Activated gamma-delta T cell (primary cell): ENCODE measurements at places on chromosomes 2 and 18.

- DNase-seq: no peak
These were observed 25.1 kb downstream of the MFF start for GRCh38 chr2:227349989-227350612.

DNA sequence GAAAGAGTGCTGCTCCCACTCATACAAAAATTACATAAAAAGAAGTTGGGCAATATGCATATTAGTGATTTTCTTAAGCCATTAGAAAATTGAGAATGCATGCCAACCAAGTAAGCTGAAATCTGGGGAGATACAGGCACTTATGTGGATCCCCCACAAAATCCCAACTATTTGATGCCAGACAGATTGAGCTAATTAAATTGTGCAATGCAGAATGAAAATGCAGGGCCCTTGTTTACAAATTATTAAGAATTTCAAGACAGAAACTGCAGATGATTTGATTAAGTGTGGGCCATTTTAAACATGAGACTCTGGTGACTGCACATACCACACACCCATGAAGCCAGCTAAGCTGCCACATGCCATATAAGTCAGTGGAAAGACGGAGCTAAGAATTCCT, 554.5 kb downstream of the CBLN2 start:
- DNase-seq: no peak

DNA sequence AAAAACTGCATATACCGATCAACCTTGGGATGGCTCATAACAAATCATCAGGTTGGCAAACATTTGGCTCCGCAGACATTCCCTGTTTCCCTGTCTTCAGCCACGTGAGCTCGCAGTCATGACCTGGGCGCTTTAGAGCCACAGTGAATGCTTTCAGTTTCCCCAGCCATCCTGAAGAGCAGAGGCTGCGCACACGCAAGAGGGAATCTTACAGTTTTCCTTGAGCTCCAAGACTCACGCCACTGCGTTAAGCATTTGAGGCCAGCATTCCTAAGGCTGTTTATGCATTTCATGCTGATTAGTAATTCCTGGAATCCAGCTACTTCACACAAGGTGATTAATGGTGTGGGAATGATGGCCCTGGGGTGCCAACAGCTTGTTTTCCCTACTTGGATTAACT, 95.1 kb downstream of the MTCL1 start:
- DNase-seq: no peak

DNA sequence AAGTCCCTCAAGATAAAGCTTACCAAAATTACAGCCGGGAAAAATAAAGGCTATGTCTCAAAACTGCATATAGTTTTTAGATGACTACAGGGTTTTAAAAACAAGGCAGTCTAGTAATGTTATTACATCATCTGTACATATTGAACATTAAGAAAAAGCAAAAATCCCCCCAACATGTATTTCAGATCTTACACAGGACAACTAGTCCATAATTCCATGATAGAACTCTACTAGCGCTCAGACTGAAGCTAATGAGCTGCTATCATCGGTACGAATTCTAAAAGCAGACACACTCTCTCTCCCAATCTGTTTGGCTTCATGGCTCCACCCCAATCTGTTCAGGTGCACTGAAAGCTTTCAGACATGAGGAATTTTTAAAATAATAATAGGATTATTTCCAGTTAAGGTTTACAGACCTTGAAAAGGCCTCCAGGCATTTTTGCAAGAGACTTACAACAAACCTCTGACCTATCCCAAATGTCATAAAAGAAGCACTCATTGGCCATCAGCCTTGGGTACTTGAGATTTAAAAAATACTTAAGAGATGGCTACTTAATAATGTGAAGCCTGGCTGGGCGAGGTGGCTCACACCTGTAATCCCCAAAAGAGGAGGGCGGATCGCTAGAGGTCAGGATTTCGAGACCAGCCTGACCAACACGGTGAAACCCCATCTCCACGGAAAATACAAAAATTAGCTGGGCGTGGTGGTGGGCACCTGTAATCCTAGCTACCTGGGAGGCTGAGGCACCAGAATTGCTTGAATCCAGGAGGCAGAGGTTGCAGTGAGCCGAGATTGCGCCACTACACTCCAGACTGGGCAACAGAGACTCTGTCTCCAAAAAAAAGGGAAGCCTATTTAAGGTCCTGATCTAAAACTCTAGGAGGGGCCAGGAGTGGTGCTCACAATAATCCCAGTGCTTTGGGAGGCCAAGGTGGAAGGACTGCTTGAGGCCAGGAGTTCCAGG, 2.0 kb downstream of the NPC1 start:
- no peak for DNase-seq

- DNase-seq: no peak
These were observed 162.7 kb downstream of the PKP4 start for GRCh38 chr2:158619496-158619895.

DNA sequence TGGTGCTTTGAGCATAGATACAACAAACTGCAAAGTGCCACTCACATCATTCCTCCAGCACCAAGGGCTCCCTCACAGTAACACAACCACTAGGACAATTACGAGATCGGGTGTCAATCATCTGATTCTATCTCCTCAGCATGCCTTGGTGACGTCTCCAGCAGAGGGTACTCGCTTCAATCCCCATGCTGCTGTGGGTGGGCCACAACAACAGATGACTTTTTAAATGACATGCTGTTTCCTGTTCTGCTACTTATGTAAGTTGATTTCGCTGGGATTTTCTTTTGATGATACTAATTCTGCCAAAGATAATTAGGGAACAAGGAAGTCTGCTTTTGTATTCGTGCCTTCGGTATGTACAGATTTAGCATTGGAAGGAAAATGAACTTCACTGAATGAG, 1113.0 kb downstream of the BCL11A start:
- no peak for DNase-seq

DNA sequence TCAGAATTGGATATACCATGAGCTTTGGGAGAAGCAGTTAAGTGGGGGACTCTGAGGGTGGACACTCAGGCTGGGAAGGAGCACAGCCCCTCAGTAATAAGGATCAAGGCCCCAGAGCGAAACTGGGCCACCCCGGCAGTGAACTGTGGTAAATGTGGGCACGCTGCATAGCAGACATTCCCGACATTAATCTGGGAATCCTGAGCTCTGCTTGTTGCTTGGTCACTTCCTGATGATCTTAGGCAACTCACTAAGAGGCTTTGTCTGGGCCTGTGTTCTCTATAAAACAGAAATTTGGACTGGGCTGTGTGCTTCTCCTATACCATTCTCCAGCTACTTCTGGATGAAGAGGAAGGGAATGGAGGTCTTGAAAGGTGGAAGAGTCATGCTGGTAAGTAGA, 4.8 kb downstream of the TGFBRAP1 start:
- DNase-seq: no peak

- DNase-seq: no peak
These were observed 161.0 kb downstream of the IRS1 start for GRCh38 chr2:226638576-226638975.

GRCh38 chr2:58903427-58903826, 662.3 kb upstream of the FANCL start:
- no peak for DNase-seq

- no peak for DNase-seq
These were observed 34.9 kb upstream of the ATP8B1 start for GRCh38 chr18:57837917-57838548.

DNA sequence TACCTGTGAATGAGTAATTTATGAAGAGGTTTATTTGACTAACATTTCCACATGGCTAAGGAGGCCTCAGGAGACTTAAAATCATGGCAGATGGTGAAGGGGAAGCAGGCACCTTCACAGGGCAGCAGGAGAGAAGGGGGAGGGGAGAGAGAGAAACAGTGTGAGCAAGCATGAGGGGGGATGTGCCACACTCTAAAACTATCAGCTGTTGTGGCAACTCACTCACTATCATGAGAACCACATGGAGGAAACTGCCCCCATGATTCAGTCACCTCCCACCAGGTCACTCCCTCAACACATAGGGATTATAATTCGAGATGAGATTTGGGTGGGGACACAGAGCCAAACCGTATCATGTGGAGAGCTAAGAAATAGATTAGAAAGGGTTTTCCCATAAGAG, 309.0 kb downstream of the RDH14 start:
- DNase-seq: no peak

GRCh38 chr2:223092667-223093066, 40.7 kb downstream of the KCNE4 start:
- DNase-seq: no peak

GRCh38 chr2:121283670-121284462, 1.1 kb downstream of the TFCP2L1 start:
- DNase-seq: no peak

- no peak for DNase-seq
These were observed 75.6 kb downstream of the LDAH start for GRCh38 chr2:20747317-20747716.

- no peak for DNase-seq
These were observed 44.7 kb downstream of the ITSN2 start for GRCh38 chr2:24315669-24316068.

DNA sequence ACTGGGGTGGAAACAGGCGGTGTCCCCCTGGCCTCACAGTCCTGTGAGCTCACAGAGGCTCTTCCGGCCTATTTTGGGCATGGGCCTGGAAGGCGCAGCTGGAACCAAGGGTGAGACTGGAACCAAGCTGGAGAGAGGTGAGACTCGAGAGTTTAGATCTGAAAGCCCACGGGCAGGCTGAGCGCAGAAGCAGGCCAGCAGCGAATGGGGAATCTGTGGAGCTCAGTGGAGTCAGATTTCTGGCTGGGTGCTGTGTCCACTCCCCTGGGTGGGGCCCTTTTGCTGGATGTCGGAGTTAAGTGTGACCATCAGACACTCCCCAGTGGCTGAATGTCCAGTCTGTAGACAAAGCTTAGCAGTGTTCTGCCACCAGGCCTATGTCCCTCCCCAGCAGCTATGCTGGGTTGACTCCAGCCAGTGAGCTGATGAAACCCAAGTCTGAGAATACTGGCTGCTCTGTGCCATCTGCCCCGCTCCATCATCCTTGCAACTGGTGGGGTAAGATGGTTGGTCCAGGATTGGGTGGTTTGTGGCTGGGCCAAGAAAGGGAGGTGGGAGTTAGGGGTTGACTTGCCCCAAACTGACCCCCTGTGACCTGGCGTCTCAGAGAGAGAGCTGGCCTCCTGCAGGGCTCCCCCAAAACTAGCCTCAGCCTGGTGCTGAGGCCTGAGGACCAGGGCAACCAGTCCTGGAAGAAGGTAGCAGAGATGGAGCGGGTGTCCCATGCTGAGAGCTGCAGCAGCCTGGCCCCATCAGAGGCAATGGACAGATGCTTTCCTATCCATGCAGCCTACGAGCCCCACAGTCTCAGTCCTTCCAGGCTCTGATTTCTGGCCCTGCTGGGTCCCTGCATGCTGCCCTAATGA, 34.4 kb downstream of the CYP26B1 start:
- DNase-seq: no peak

DNA sequence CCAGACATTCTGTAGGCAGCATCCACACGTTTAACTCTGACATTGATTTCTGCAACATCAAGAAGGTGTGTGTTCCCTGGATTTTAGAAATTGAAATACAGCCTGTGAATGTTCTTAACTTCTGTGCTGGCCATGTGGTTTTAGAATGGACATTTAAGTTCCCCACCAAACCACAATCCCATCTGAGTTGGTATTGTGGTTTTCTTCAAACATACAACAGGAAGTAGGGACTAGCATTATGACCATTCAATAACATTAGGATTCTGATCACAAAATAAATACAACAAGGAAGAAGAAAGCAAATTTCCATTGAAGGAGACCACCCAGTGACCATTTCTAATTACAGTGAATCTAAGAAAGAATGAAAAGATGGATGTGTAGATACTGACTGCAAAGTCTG, 51.2 kb downstream of the MAP3K20 start:
- DNase-seq: no peak

DNA sequence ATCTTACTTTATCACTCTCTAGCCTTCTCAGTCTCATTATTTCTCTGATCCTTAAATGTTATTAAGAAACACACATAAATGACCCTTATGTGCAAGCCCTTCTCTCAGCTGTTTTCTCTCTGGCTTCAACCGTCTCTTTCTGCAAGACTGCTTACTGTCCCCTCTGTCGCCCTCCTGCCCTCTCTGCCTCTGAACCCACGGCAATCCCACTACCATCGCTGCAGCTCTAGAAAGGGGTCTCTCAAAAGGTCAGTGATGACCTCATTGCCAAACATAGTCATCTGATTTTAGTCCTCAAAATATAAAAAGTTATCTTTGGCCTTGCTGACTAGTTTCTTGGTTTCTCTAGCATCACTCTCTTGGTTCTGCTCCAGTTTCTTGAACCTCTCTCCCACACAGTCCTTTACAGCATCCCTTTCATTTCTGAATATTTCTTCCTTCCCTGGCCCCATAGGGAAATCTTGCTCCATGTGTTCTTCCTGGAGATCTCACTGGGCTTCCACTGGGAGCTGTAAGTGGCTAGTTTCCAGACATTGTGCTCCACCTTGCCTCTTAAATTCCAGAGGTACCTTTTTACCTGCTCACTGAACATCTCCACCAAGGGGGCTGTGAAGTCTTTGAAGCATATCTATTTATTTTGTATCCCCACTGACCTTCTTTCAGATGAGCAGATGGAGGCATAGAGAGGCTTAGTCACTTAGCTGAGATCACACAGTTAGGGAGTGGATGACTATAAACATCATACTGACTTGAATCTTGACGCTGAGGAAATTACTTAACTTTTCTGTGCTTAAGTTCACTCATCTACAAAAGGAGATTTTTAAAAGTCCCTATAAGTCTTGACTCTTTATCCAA, 96.2 kb downstream of the PDE1A start:
- DNase-seq: no peak

DNA sequence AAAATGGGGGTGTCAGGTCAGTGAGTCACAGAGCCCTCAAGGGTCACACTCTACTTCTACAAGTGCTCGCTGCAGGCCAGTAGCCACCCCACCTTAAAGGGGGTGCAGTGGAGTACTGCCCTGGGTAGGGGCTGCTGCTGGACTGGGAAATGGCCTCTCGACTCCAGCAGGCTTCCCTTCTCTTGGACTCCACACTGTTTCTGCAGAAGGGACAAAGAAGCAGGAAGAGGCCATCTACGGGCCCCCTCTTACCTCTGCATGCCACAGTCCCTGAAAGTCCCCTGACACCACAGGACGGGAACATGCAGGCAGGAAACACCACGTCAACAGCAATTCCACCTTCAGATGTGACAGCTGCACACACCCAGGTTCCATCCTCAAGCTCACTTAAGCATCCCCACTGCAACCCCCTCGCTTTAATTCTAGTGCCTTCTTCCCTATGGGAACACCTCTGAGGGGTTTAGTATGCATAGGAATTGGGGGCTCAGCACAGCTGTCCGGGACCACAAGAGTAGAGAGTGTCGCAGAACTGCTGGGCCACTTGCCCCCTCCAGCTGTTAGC, 22.3 kb downstream of the SNED1 start:
- DNase-seq: no peak
